ENCODE measurements at places on chromosomes 13 and 19.
A peak's percentile ranks its signal among the peaks of the same experiment; 100 is the strongest.

- DNase-seq, result peak; percentile 52
These were observed 2.0 kb upstream of the USF2 start for GRCh38 chr19:35266520-35267352.

- DNase-seq, result no peak
These were observed 326.6 kb downstream of the DIAPH3 start for GRCh38 chr13:59837101-59837500.

- DNase-seq, result no peak
These were observed 9.8 kb upstream of the ZSCAN5A start for GRCh38 chr19:56324436-56324835.

- DNase-seq, result no peak
These were observed 94.7 kb upstream of the PRR20A start for GRCh38 chr13:57045826-57046546.

DNA sequence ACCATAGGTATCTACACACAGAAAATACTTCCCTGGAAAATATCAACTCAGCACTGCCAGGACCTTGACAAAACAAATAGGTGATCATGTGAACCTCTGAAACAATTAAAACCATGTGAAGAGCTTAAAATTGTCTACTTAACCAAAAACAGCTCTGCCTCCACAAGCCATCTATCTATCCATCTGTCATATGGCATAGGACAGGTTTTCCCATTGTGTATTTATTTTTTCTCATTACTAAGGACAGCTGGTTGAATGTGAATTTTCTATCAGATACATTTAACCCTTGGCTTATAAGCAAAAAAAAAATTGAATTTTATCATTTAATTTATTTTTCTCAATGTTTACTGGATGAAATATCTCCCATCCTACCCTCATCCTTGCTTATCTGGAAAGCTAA, 279.5 kb downstream of the PCDH9 start:
- DNase-seq, result no peak

DNA sequence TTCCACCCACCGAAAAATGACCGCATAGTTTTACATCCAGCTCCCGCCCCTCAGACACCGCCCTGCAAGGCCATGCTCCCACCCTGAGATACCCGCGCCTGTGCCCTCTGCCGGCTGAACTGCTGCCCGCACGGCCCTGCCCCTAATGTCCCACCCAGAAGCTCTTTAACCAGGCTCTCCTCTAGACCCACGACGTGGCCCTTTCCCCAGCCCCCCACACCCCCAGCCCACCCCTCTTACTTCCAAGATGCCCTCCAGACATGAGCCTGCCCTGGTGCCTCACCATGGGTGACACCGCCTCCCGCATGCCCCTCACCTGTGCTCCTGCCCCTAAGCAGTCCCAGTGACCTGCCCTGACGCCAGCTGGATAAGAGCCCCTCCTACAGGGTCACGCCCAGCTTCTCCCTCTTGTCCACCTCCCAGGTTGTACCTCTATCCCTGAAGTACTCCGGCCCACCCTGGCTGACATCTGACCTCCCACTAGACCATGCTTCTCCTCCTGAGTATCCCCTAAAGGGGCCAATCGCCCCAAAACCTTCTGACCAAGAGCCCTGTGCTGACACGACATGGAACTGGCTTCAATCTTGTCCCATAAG, 51.2 kb downstream of the COLGALT1 start:
- DNase-seq, result no peak

DNA sequence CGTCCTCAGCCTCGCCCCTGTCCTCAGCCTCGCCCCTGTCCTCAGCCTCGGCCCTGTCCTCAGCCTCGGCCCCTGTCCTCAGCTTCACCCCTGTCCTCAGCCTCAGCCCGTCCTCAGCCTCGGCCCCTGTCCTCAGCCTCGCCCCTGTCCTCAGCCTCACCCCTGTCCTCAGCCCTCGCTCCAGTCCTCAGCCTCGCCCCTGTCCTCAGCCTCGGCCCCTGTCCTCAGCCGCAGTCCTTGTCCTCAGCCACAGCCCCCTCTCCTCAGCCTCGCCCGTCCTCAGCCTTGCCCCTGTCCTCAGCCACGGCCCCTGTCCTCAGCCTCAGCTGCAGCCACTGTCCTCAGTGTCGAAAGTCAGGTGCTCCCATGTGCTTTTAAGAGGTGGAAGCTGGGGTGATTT, 10.5 kb downstream of the C13orf46 start:
- DNase-seq, result peak; percentile 14

GRCh38 chr13:75935805-75936204, 299.7 kb downstream of the LMO7 start:
- DNase-seq, result no peak

Data from lower lobe of right lung (tissue), 2 donors.